T follicular helper cell (primary cell): ENCODE measurements at places on chromosomes 12 and 14.

GRCh38 chr14:47261350-47261749 lies 414.1 kb downstream of the MDGA2 start:
- DNase-seq, result no peak

- no peak for DNase-seq
Observed at GRCh38 chr12:78338054-78338785, 507.5 kb downstream of the NAV3 start.

DNA sequence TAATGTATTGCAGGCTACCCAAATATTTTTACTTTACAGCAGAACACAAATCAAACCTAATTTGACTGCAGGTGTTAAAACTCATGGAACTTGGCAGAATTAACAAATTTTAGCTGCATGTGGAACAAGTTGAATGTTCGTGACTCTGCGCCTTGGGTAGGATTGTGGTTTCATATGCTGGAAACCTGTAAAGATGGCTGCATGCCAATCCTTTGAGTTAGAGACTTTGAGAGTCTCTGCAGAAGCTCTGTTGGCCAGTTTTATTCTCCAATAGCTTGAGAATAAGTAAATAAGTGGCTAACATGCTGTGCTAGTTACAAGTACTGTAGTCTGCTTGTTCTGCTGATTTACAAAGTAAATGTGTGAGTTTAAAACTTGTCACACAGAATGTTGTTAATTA lies 77.8 kb downstream of the PDE6H start:
- DNase-seq, result peak; percentile 2

GRCh38 chr12:92185052-92185451 lies 39.4 kb upstream of the BTG1 start:
- DNase-seq, result no peak

GRCh38 chr12:55142669-55143565 lies 16.7 kb downstream of the OR9K2 start:
- peak; percentile 15 for DNase-seq

- DNase-seq, result no peak
Observed at GRCh38 chr12:130137040-130138018, 24.9 kb upstream of the FZD10 start.

GRCh38 chr12:101407049-101407435 lies 530 bp downstream of the ARL1 start:
- no peak for DNase-seq

GRCh38 chr12:49010092-49010668 lies 8.4 kb downstream of the PRKAG1 start:
- no peak for DNase-seq

DNA sequence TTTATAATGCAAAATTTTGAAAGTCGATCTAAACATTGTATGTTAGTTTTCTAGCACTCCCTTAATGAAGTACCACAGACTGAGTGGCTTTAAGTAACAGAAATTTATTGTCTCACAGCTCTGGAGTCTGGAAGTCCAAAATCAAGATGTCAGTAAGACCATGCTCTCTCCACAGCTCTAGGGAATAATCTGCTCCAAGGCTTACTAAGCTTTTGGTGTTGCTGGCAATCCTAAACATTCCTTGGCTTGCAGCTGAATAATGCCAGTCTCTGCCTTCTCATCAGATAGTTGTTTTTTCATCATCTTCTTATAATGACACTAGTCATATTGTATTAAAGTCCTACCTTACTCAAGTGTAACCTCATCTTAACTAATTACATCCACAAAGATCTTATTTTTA lies 102.2 kb downstream of the RASSF9 start:
- no peak for DNase-seq

DNA sequence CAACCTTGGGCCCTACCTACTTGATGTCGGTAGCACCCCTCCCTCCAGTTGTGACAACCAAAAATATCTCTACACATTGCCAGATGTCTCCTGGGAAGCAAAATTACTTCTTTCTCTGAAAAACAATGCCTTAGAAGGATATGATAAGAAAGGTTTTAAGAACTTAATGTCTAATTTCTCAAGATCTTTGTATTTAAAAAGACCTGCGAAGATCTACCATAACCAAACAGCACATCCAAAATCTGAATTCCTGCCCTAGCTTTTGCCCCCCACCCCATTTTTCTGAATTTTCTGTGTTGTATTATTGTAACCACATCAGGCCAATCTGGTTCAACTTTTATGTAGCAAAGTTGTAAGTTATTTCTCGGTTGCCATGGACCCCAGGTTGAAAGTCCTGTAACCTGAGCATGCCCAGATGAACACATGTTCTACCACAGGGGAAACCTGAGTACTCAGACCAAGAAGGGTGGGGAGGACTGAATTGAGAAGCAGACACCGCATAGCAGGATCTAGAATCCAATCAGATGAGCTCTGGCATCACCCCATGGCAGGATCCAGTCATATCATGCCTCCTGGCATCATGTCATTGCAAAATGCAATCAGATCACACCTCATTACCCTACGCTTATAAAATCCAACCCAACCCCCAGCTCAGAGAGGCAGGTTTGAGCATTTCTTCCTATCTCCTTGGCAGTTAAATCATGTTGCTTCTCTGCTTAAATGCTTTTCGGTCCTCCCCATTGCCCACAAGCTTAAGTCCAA lies 8.7 kb downstream of the TMEM253 start:
- no peak for DNase-seq

GRCh38 chr12:120849765-120850164 lies 54.4 kb downstream of the SPPL3 start:
- no peak for DNase-seq

DNA sequence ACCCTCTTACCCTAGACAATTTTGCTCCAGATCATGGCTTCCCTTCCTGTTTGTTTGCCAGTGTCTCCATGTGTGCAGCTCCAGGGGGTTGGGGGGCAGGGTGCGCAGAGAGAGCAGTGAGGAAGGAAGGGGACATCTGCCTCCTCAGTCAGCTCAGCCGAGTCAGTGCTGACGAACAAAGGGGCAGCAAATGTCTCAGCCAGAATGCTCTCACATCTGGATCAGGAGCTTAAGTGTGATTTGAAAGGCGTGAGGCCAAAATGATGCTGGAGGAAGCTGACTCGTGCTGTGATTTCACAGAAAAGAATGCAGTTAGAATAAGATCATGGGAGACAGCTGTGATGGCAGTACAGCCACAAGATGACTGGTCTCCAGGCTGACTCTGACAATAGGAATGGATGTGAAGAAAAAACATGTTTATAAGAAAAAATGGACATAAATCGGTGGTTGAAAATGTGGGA lies 27.1 kb upstream of the CDK17 start:
- no peak for DNase-seq

GRCh38 chr12:62296001-62296400 lies 35.8 kb downstream of the USP15 start:
- DNase-seq, result no peak

DNA sequence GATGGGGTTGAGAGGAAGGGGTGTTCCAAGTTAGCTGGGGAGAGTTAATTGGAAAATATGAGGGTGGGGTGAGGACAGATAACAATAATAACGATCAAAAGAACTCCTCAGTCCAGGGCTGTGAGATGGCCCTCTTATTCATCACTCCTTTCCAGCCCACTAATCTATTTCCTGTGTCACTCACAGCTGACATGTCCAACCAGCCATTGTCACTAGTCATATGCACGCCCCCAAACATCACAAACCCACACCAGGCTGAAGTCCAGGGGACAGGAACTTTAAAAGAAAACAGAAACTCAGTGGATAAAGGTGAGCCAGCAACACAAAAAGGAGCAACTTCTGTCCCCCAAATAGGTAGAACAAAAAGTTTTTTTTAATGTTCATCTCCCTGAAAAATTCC lies 911 bp downstream of the CALCOCO1 start:
- DNase-seq, result no peak

- DNase-seq, result no peak
Observed at GRCh38 chr12:116246490-116247179, 30.9 kb downstream of the MED13L start.

DNA sequence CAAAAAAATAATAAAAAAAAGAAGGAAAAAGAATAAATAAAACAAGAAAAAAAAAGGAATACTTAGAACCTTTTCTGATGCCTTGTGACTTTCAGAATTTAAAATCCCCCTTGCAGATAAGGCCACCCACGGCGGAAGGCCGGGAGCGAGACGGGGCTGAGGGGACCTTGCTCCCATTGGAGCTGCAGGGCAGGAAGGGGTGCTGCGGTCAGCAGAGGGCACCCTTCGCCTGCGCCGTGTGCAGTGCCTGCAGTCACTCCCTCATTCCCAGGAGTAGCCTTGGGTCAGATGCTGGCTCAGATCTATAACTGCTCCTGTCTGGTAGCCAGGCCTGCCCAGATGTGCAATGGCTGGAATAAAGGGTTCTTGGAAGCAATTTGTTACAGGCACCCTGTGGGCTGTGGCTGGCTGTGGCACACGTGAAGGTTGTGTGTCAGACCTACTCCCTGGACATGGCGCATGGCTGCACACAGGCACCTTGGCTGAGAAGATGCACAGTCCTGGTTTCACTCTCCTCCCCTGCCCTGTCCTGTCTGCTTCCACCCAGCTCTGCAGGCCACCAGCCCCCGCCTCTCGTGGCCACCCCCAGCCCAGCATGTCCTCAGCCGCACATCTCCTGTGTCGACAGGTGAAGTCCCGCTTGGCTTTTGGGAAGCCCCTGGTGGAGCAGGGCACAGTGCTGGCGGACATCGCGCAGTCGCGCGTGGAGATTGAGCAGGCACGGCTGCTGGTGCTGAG lies 13.4 kb upstream of the ALDH2 start:
- no peak for DNase-seq

DNA sequence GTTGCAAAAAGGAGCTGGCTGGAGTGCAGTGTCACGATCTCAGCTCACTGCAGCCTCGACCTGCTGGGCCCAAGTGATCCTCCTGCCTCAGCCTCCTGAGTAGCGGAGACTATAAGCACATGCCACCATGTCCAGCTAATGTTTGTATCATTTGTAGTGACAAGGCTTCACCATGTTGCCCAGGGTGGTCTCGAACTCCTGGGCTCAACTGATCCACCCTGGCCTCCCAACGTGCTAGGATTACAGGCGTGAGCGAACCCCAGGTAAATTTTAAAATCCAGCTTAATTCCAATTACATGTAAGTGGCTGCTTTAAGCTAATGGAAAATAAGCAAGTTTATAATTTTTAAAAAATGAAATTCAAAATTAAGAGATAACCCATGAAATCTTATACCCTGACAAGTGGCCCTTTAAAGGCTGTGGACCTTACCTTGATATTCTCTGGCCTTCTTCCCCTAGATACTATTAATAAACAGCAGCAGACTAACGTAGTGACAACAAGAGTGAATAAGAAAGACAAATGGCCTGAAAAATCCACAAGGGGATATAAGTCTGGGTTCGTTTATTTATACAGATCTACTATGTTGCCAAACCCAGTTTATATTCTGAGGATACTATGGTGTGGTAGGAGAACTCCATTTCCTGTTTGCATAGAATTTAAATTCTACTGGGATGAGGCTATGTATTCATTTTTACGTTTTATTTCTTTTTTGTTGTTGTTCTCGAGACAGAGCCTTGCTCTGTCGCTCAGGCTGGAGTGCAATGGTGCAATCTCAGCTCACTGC lies 25.6 kb upstream of the SLC2A3 start:
- DNase-seq, result no peak

DNA sequence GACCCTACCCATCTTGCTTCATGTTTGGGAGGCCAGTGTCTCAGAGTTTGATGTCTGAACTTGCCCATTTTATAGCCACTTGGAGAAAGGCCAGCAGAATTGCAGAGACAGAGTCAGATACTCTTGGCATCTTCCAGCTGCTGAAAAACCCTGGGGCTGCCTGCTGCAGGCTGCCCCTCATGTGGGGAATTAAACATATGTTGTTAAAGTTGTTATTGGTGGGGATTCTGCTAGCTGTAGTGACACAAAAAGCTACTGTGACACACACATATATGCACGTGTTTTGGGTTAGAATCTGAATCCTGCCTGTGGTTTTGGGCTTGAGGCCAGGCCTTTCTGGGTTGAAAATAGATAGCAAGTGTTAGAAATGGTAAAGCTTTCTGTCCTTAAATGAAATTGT lies 1288.4 kb downstream of the AACS start:
- no peak for DNase-seq

DNA sequence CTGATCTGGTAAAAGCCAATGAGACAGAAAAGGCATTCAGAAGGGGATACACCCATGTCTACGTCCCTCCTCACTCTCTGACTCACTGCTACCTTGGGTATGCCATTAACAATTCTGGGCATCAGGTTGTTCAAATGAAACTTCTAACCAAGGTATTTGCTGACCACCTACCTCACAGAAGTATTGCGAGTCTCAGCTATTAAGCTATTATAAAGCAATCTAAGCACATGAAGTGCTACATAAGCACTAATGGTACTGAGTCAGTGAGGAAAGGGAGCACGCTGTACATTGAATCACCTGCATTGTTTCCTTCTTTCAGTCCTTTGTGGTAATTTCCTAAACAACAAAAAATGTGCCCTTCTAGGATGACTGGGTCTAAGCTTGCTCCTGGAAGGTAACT lies 62.8 kb upstream of the CCDC91 start:
- DNase-seq, result no peak

- no peak for DNase-seq
Observed at GRCh38 chr14:102900631-102901571, 21.6 kb upstream of the AMN start.

DNA sequence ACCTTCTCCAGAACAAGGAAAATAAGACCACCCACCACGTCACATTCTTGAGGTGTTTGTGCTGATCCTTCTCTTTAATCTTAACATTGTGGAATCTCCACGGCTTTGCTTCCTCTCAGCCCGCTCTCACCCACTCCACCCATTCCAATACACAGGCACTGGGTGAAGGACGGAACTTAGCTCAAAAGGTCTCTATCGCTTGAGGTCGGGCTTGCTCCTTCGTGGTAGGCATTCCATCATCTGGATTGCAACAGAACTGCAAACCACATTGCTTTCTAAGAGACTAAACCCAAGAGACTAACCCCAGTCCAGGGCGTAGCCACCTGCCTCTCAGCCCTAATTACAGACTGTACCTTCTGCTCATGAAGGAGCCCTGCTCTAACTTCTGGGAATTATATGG lies 24.0 kb upstream of the MDM2 start:
- DNase-seq, result no peak

GRCh38 chr14:45290547-45290946 lies 37.5 kb upstream of the MIS18BP1 start:
- no peak for DNase-seq

- no peak for DNase-seq
Observed at GRCh38 chr12:15806826-15807225, 17.6 kb upstream of the EPS8 start.

- DNase-seq, result no peak
Observed at GRCh38 chr14:104551851-104552737, 27.5 kb upstream of the C14orf180 start.

- DNase-seq, result no peak
Observed at GRCh38 chr12:41709463-41710285, 435.0 kb downstream of the GXYLT1 start.

GRCh38 chr12:89379839-89380467 lies 27.7 kb upstream of the DUSP6 start:
- DNase-seq, result no peak
